Large intestine (tissue), 12 donors: ENCODE measurements at places on chromosomes 7 and 10. TPM values are rescaled to one million over a fixed set of nuclear protein-coding genes. Genes with fewer than 3 reads are reported as not detected.

GRCh38 chr10:99743841-99744240 lies 11.8 kb downstream of the CUTC start:
- H3K36me3 ChIP-seq = peaks cover 64% of the 10 kb centered on the region
- DNase-seq = no peak
- H3K4me1 ChIP-seq = no peaks in the 10 kb centered on the region
- no peak overlapping the region for H3K27ac ChIP-seq

The ADD3 gene
- polyA plus RNA-seq = 418 TPM

DNA sequence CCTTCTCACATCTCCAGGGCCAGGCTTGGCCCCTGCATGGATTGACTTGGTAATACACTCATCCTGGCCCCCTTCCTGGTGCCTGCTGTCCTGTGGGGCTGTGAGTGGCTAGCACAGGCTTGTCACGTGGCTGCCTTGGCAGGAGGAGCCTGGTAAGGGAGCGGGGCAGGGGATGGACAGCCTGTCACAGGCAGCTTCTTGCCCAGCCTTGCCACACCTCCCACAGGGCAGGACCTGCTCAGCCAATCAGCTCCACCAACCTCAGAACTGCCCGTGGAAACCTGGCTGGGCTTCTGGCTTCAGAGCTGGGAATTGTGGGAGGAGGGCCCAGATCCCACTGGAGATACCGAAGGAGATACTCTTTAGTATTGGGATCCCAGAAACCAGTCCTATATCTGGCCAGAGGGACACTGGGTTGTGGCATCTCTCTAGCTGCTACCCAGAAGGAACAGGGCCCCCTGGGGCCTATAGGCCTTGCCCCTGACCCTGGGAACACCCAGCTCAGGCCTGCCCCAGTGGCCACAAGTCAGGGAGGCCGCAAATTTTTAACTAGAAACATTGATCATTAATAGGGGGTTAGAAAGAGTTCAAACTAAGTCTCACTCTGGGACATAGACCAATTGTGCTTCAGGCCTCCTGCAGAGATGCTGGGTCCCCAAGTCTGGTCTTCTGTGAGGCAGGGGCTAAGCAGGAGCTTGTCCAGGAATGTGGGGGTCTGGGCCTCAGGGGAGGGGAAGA lies at the start of gene HOGA1:
Gene HOGA1, plus strand, starts transcription at position 330 of the 738 bp plus-strand sequence. Its CDS starts 315 bp downstream, at position 645.
- no peaks in the 10 kb centered on the region for H3K27me3 ChIP-seq
- no peaks in the 10 kb centered on the region for H3K36me3 ChIP-seq
- peak; percentile 74 for DNase-seq
- H3K27ac ChIP-seq = peak within 1 kb of the TSS; percentile 11
- H3K4me3 ChIP-seq = no peak within 1 kb of the TSS

The UNCX gene
- polyA plus RNA-seq = not detected

GRCh38 chr7:55019191-55019690 lies 424 bp downstream of the EGFR start:
- peaks cover 7% of the 10 kb centered on the region for H3K4me1 ChIP-seq
- H3K27me3 ChIP-seq = no peaks in the 10 kb centered on the region
- H3K4me3 ChIP-seq = peak overlapping the region; percentile 63

GRCh38 chr7:101804967-101805366 lies 12.5 kb upstream of the CUX1 start:
- H3K36me3 ChIP-seq = no peaks in the 10 kb centered on the region
- no peak overlapping the region for H3K4me3 ChIP-seq
- peak; percentile 61 for DNase-seq
- peaks cover 16% of the 10 kb centered on the region for H3K27me3 ChIP-seq
- peaks cover 20% of the 10 kb centered on the region for H3K4me1 ChIP-seq

GRCh38 chr7:20665096-20665495 lies 49.6 kb downstream of the ABCB5 start:
- H3K27ac ChIP-seq = no peak overlapping the region
- no peak overlapping the region for H3K4me3 ChIP-seq
- no peaks in the 10 kb centered on the region for H3K4me1 ChIP-seq
- no peak for DNase-seq

- H3K4me3 ChIP-seq = no peak overlapping the region
- H3K36me3 ChIP-seq = no peaks in the 10 kb centered on the region
- DNase-seq = no peak
- peaks cover 9% of the 10 kb centered on the region for H3K4me1 ChIP-seq
- H3K27me3 ChIP-seq = no peaks in the 10 kb centered on the region
These were observed 328.7 kb downstream of the ARL4A start for GRCh38 chr7:13016036-13016581.

DNA sequence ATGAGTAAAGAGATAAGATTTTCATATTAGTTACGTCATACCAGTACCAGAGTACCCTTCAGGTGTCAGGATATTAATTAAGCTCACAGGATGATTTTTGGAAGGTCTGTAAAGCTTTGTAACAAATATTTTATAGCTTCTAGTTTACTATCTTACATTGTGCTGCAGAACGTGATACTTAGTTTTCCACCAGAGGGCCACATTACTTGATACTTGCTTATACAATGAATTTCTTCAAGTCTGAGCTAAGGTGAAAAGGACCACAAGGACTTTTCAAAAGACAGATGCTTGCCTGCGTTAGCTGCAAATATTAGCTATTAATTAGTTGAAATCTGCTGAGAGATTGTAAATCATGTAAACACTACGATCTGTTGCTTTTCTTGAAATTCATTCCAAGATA lies 12.2 kb downstream of the FOXP2 start:
- H3K4me3 ChIP-seq = no peak overlapping the region
- no peaks in the 10 kb centered on the region for H3K4me1 ChIP-seq
- H3K27me3 ChIP-seq = no peaks in the 10 kb centered on the region
- H3K36me3 ChIP-seq = no peaks in the 10 kb centered on the region
- DNase-seq = no peak
- H3K27ac ChIP-seq = no peak overlapping the region

GRCh38 chr7:70056363-70056762 lies 458.1 kb downstream of the AUTS2 start:
- DNase-seq = no peak
- no peak overlapping the region for H3K4me3 ChIP-seq
- H3K36me3 ChIP-seq = no peaks in the 10 kb centered on the region
- no peaks in the 10 kb centered on the region for H3K27me3 ChIP-seq
- H3K27ac ChIP-seq = no peak overlapping the region

The SPDYE2B gene
- 1.0 TPM for polyA plus RNA-seq

The INA gene
- polyA plus RNA-seq = 16.9 TPM

- H3K27ac ChIP-seq = no peak overlapping the region
- peaks cover 23% of the 10 kb centered on the region for H3K36me3 ChIP-seq
- no peaks in the 10 kb centered on the region for H3K4me1 ChIP-seq
- no peaks in the 10 kb centered on the region for H3K27me3 ChIP-seq
- no peak overlapping the region for H3K4me3 ChIP-seq
- peak; percentile 18 for DNase-seq
These were observed 47.6 kb downstream of the ICA1 start for GRCh38 chr7:8214244-8214824.

The EBF3 gene
- polyA plus RNA-seq = 7.5 TPM

- H3K27me3 ChIP-seq = no peaks in the 10 kb centered on the region
- H3K27ac ChIP-seq = no peak within 1 kb of the TSS
- no peaks in the 10 kb centered on the region for H3K4me1 ChIP-seq
- no peak within 1 kb of the TSS for H3K4me3 ChIP-seq
These were observed at the start of gene LIPN for GRCh38 chr10:88759366-88760101. LIPN (plus strand) TSS chr10:88760020; CDS start chr10:88761406, 1,386 bp downstream.

GRCh38 chr7:115094163-115094562 lies 172.3 kb downstream of the MDFIC start:
- no peak overlapping the region for H3K4me3 ChIP-seq
- no peaks in the 10 kb centered on the region for H3K27me3 ChIP-seq
